ENCODE measurements at places on chromosomes 1 and 21.

DNA sequence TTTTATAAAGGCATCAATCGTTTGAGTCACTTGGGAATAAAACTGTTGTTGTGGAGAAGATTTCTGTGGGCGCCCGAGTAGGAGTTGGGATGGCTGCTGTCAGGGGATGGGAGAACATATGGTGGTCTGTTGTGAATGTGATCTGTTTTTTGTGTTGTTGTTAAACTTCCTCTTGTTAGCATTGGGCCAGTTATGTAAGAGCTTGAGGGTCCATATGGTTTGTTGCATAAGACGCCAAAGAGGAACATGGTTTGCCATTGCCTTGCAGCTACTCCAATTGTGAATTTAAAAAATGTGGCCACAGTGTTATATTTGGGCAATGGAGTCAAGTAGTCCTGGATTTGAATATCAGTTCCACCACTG lies 136.1 kb upstream of the JUN start:
- no peak for DNase-seq

DNA sequence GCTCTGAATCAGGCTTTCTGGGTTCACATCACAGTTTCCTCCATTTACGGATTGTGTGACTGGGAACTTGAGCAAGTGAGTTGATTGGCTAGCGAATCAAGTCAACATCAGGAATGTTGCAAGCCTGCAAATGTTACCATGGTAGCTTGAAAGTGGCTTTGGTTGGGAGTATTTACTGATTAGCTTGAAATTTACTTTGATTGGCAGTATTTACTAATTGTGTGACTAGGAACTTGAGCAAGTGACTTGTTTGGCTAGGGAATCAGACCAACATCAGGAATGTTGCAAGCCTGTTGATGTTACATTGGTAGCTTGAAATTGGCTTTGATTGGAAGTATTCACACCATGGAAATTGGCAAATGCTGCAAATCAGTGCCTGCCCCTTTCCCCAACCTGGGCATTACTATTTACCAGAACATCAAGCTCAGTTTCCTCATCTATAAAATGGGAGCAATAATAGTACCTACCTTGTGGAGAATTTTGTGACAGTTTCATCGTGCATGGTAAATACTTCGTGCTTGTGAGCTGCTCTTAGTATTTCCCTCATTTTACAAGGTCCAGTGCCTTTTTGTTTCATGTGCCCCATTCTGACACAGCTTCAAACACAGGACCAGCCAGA lies 23.1 kb upstream of the B3GALNT2 start:
- DNase-seq: no peak

DNA sequence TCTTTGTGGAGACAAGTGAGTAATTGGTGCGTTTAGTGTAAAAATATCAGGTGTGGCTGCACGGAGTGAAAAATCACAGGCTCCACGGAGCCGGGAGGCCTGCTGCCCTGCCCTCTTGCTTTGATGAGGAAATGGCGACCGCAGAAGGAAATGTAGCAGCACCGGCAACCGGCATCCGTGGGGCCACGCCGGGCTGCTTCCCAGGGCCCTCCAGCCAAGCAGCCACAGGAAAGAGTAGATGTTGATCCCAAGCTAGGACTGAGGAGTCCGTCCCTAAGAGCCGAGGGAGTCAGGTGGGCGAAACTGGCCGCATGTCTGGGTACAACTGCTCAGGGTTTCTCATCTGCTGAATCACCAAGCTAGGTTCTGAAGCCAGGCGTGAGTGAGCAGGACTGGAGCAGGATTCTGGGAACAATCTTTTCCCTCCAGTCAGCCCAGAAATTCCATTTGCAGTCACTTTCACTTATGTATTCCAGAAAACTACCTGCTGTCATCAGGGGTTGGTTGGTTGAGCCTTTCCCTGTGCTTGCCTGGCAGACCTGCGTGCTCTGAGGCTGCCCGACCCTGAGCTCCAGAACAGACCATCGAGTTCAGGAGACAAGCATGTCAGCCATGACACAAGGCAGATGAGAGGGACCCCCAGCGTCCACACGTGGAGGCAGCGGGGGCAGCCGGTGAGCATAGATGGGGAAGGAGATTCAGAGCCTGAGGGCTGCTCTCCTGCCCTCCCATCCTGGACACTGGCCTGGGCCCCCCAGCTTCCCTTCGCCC lies 5.8 kb upstream of the ITGB2 start:
- DNase-seq: no peak

DNA sequence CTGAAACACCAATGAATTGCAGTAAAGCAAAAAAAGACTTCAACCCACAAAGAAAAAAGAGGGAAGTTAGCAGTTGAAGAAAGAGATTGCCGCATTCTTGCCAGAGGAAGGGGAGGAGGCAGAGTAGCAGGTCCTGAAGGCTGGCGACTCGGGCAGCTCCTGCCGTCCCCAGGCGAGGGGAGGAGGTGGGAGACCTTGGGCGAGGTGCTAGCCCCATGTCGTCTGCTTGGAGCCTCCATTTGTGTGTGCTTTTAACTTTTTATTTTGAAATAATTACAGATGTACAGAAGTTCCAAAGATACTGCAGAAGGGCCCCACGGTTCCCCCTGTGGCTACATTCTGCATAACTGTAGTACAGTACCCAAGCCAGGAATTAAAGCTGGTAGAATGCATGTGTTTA lies 6.7 kb downstream of the TRPM2 start:
- no peak for DNase-seq

- DNase-seq: peak; percentile 14
These were observed 39.7 kb downstream of the RIPK4 start for GRCh38 chr21:41726970-41727783.

DNA sequence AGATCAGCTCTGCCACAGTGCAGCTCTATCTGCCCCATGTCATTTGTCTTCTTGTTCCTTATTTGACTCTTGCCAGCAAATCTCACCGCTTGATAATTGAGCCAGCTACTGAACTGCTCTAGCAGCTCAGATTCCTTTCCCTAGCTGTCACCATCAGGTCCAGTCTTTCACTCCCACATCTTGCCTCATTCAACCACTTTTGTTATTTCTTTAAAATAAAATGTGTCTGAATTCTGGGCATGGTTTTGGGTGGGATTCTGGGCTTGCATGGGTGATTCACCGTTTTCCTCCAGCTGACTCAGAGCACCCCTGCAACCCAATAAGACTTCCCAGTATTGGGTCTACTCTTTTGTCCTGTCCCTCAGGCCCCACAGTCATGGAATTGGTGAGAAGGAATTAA lies 215.7 kb downstream of the DSCAM start:
- no peak for DNase-seq

GRCh38 chr1:147736883-147737282 lies 23.5 kb downstream of the GJA5 start:
- DNase-seq: no peak

DNA sequence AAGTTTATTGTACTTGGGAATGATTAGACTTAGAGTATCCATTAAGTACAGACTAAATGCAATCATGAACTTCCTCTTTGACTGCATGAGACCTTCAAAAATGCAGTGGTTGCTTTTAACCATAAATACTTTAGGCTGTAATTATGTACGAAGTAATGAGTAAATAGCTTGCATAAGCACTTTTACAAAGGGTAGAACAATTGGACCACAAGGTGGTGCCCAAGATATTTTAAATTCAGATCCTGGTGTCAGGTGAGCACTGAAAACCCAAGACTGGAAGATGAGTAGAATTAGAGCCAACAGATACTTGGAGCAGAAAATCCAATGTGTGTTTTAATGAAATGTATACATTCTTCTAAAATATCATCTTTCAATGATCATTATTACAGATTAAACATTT lies 43.4 kb upstream of the RHOU start:
- peak; percentile 17 for DNase-seq

GRCh38 chr21:45971616-45972352 lies 9.8 kb upstream of the COL6A1 start:
- DNase-seq: peak; percentile 76

DNA sequence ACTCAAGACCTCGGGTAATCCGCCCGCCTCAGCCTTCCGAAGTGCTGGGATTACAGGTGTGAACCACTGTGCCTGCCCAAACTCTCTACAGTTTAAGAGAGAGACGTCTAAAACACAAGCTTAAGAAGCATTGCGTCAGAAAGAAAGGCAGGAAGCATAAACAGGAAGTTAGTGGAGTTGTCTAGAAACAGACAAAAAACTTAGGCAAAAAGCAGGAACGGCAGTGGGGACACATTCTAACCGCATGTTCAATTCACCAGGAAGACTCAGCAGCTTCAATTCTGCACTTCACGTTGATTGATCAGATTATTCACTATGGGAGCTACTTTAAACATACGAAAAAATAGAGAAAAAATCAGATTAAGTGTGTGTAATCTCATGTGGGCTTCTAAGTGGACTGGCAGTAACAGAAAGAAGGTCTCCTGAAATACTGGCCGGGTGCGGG lies 7.4 kb downstream of the CFAP74 start:
- DNase-seq: no peak

GRCh38 chr1:215905493-215906115 lies 338.5 kb downstream of the KCTD3 start:
- DNase-seq: no peak

DNA sequence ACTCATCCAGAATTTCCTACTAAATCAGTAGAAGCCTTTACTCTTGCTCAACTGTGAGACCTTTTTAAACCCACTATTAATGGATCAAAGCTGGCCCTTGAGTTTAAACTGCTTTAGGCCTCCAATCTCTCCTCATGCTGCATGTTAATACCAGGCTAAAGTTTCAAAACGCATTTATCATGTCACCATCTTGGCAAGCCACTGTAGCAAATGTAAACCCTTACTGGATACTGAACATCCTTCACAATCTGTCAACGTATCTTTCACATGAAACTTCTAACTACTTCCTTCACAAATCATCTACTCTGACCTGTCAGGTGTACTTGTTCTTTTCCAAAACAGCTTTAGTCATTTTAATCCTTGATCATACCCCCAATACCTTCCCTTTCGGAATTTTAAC lies 3.0 kb downstream of the PAXBP1 start:
- no peak for DNase-seq

- DNase-seq: no peak
These were observed 26.6 kb downstream of the SMAP2 start for GRCh38 chr1:40399984-40400704.

GRCh38 chr1:201266774-201267173 lies 16.5 kb upstream of the PKP1 start:
- no peak for DNase-seq

DNA sequence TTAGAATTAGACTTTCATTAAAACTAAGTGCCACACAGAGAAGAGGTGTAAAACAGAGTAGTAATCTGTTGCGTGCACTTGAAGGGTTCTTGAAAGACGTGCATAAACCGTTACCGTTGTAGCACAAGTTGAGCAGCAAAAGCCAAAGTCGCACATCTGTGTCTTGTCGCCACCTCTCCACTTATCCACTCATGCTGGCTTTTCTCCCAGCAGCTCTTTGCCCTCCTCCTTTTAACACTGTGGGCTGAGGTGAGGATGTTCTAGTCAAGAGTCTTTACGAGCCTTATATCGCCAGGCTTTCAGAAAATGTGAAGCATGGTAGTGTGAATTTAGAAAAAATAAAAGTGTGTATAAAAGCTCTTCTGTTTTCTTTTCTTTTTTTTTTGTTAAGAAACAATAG lies 48.0 kb downstream of the NR5A2 start:
- peak; percentile 10 for DNase-seq

GRCh38 chr1:55153031-55153430 lies 62.1 kb downstream of the USP24 start:
- DNase-seq: no peak

Measured in SJCRH30 (cell line).